ENCODE measurements at places on chromosomes 16 and 17. TPM values are rescaled to one million over a fixed set of nuclear protein-coding genes. Genes with fewer than 3 reads are reported as not detected.

The FNDC8 gene
- not detected for polyA plus RNA-seq

The KREMEN2 gene
- polyA plus RNA-seq, result not detected

The ABI3 gene
- polyA plus RNA-seq, result 4.7 TPM

The TNFRSF17 gene
- not detected for polyA plus RNA-seq

The HSDL1 gene
- 3.0 TPM for polyA plus RNA-seq

The COPZ2 gene
- polyA plus RNA-seq, result 38.1 TPM

The IL32 gene
- 300 TPM for polyA plus RNA-seq

The CES5A gene
- 0.96 TPM for polyA plus RNA-seq

The SLC5A2 gene
- polyA plus RNA-seq, result 0.93 TPM

The KRT28 gene
- not detected for polyA plus RNA-seq

The SLC16A13 gene
- 33.3 TPM for polyA plus RNA-seq

The RAMP2 gene
- polyA plus RNA-seq, result 17.2 TPM

The MPP2 gene
- polyA plus RNA-seq, result 0.13 TPM

The AOC2 gene
- polyA plus RNA-seq, result 0.17 TPM

The TMEM114 gene
- not detected for polyA plus RNA-seq

The TMEM235 gene
- polyA plus RNA-seq, result 0.02 TPM

The TP53 gene
- polyA plus RNA-seq, result 13.0 TPM

The TEX14 gene
- polyA plus RNA-seq, result 0.13 TPM

The NPIPB13 gene
- polyA plus RNA-seq, result 0.70 TPM

The CNTNAP4 gene
- not detected for polyA plus RNA-seq

The OTOP3 gene
- not detected for polyA plus RNA-seq

The CDYL2 gene
- 1.6 TPM for polyA plus RNA-seq

The BLMH gene
- polyA plus RNA-seq, result 4.2 TPM

The KRTAP9-4 gene
- polyA plus RNA-seq, result not detected

The MYO15A gene
- 0.15 TPM for polyA plus RNA-seq

The TMEM220 gene
- 126 TPM for polyA plus RNA-seq

The DHX58 gene
- polyA plus RNA-seq, result 21.9 TPM

The RASL10B gene
- 2.7 TPM for polyA plus RNA-seq

The SPNS3 gene
- 0.32 TPM for polyA plus RNA-seq

The HBM gene
- polyA plus RNA-seq, result not detected

The MT4 gene
- not detected for polyA plus RNA-seq

The KRT23 gene
- polyA plus RNA-seq, result not detected

The C17orf78 gene
- polyA plus RNA-seq, result not detected

Data from liver (tissue), 10 donors.